ENCODE measurements at places on chromosomes 5 and 9.
A peak's percentile ranks its signal among the peaks of the same experiment; 100 is the strongest.

GRCh38 chr5:14724633-14725032, 60.1 kb downstream of the OTULIN start:
- DNase-seq, result no peak

- no peak for DNase-seq
These were observed 66.3 kb upstream of the PRRC1 start for GRCh38 chr5:127451096-127451495.

GRCh38 chr5:174752121-174752520, 27.7 kb downstream of the MSX2 start:
- no peak for DNase-seq

DNA sequence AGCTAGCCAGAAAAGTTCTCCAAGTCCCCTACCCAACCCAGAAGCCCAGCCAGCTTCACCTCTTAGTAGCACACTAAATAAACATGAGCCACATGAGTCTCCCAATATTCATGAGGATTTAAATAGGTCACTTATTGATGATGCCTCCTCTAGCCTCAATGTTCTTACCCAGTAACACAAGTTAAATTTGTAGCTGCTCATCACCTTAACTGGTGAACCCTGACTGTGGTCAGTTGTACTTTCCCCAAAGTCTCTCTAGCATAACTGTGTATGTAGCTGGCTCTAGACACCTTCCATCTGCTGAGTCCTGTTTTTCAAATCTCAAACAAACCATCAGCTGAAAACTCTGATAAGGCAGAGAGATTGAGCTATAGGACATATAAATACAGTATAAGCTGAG, 100.3 kb upstream of the ELAVL2 start:
- no peak for DNase-seq

DNA sequence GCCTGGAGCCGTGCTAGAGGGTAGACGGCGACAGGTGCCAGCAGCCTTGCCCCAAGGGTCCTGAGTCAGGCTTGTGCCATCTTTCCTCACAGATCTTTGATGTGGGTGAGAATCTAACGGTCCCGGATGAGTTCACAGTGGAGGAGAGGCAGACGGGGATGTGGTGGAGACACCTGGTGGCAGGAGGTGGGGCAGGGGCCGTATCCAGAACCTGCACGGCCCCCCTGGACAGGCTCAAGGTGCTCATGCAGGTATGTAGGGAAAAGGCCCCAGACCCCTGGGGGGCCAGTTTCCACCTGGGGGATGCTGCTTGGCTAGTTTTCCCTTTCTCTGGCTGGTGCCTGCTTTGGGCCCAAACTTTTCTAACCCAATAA, 24.0 kb downstream of the PTGES2 start:
- DNase-seq, result no peak

GRCh38 chr5:133900534-133901270, 67.7 kb downstream of the C5orf15 start:
- DNase-seq, result no peak

- DNase-seq, result no peak
These were observed 193.7 kb downstream of the TTC39B start for GRCh38 chr9:15113288-15113687.

DNA sequence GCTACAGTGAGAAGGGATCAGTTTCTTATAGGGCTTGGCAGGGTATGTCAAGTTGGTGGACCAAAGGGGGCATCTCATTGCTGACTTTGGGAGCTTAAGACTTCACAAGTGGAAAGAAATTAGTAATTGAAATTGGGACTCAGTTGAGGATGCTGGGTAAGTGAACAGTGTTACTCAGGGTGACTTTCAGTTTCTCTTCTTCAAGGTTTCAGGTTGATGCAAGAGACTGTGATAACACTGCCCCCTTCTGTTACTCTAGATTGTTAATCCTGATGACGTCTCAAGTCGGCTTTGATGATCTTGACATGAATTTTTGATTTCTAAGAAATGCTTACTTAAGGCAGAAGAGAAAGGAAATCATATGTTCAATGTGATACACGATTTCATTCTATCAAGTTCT, 21.3 kb downstream of the KCTD16 start:
- no peak for DNase-seq

DNA sequence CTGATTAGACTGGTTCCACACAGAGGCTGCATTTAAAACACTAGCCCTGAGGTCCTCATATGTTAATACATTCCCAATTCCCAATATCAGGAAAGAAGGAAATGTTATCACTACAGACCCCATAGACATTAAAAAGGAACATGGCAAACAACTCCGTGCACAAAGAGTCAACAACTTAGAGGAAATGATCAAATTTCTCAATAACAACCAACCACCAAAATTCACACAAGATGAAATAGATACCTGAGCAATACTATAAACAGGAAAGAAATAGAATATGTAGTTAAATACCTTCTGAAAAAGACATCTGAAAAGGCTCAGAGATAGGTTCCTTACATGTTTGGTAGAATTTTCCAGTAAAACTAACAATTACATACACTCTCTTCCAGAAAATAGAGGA, 28.9 kb downstream of the SEMA4D start:
- no peak for DNase-seq

DNA sequence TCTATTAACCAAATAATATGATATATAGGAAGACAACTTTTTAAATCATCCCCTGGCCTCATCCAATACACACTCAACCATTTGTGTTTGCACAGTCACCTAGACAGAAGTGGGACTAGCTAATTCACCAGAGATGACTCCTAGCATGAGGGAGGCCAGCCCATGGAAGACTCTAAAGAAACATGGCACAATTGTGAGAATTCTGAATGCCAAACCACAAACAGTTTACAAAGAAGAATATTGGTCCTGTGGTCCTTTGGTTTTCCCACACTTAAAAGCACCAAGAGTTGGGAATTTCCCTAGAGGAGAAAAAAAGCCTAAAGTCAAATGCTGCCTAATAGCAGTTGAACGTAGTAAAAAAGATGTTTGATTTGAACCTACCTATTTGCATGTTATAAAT, 609.9 kb downstream of the ACTL7B start:
- no peak for DNase-seq

GRCh38 chr5:124059200-124059599, 547.2 kb downstream of the CSNK1G3 start:
- DNase-seq, result no peak

DNA sequence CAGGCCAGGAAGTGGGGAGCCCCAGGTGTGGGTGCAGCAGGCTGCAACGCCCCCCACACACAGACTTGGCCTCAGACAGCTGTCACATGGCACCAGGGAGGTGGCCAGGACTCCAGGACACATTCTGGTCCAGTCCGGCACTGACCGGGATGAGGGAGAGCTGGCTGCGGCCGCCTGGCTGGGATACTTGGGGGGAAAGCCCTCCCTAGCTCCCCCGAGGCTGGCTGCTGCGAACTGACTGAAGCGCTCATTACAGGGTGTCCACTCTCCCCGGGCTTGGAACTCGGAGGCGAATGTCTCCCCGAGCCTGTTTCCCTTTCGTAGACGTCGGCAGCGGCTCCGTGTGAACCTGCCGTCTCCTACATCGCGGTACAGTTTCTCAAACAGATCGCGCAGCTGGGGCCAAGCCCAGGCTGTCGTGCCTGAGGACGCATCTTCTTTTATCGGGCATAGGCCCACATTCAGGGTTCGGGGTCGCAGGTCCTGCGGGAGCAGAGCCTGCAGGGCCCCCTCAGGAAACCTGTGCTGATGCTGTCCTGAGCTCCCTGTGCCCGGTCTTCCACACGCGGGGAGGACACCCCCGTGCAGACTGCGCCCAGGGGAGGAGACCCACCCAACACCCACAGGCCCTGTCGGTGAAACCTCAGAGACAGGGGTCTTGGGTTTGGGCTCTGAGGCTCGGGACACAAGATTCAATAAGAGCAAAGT, 19.8 kb downstream of the NACC2 start:
- DNase-seq, result no peak

GRCh38 chr9:135043345-135043744, 44.1 kb upstream of the OLFM1 start:
- DNase-seq, result no peak

DNA sequence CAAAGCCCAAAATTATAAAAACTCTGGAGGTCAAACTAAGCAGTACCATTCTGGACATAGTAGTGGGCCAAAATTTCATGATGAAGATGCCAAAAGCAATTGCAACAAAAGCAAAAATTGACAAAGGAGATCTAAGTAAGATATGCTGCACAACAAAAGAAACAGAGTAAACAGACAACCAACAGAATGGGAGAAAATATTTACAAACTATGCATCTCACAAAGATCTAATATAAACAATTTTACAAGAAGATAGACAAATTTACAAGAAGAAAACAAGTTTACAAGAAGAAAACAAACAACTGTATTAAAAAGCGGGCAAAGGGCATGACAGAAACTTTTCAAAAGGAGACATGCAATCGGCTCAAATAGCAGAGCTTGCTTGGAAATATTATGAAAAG, 396.9 kb downstream of the CDH9 start:
- DNase-seq, result no peak

- peak; percentile 44 for DNase-seq
These were observed 849 bp upstream of the RGMB start for GRCh38 chr5:98772415-98773213.

GRCh38 chr9:74760031-74760700, 127.6 kb downstream of the TRPM6 start:
- no peak for DNase-seq

- DNase-seq, result no peak
These were observed 77.4 kb downstream of the CFAP77 start for GRCh38 chr9:132487351-132487791.

GRCh38 chr5:170819824-170820223, 36.3 kb downstream of the GABRP start:
- DNase-seq, result no peak

- no peak for DNase-seq
These were observed 89.2 kb upstream of the IL33 start for GRCh38 chr9:6126377-6126776.

GRCh38 chr9:6910032-6910431, 152.3 kb downstream of the KDM4C start:
- no peak for DNase-seq

DNA sequence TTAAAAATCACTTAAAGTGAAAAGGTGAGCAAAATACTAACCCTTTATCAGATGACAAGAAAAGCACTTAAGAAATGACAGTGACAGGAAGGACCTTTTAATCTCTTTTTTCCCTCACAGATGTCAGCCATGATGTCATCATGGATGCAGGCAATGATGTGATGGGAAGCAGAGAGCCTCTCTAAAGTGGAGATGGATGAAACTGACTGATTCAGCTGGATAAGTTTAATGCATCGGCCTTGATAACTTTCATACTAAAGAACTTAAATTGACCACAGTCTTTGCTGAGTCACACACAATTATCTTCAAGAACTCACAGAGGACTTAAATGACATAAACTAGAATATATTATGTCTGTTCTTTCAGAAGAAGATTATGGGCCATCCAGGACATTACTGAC, 153.2 kb upstream of the FGF10 start:
- DNase-seq, result no peak

GRCh38 chr5:68347536-68347935, 132.0 kb downstream of the PIK3R1 start:
- DNase-seq, result no peak

GRCh38 chr5:173688703-173689102, 72.3 kb upstream of the BOD1 start:
- no peak for DNase-seq

GRCh38 chr5:107199756-107200155, 471.0 kb downstream of the EFNA5 start:
- no peak for DNase-seq

GRCh38 chr5:180669661-180670060, 20.3 kb upstream of the FLT4 start:
- DNase-seq, result no peak

DNA sequence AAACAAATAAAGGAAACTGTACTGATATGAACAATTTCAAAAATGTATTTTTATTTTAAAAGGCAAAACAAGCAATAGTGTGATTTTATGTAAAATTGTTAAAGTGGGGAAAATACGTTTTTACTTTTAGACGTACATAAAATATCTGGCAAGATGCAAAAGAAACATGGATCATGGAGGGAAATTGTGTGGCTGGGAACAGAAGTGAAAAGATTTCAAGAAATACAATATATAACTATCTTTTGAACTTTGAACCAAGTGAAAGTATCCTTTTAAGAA, 1.5 kb upstream of the ZNF367 start:
- DNase-seq, result no peak

DNA sequence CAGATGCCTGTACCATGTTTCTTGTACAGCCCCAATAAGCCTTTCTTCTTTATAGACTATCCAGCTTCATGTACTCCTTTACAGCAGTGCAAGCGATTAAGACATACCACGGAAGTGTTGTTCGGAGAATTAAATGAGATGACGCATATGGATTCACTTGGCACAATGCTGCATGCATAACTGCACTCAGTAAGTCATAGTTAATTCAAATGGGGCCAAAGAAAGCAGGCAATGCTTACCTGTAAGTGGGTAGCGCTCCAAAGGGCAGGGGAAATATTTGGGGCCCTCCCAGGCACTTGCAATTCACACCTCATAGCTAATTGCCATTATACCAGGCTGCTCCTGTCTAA, 7.7 kb upstream of the ADRA1B start:
- DNase-seq, result no peak

- DNase-seq, result no peak
These were observed 8.9 kb downstream of the TXNDC8 start for GRCh38 chr9:110328763-110329162.

DNA sequence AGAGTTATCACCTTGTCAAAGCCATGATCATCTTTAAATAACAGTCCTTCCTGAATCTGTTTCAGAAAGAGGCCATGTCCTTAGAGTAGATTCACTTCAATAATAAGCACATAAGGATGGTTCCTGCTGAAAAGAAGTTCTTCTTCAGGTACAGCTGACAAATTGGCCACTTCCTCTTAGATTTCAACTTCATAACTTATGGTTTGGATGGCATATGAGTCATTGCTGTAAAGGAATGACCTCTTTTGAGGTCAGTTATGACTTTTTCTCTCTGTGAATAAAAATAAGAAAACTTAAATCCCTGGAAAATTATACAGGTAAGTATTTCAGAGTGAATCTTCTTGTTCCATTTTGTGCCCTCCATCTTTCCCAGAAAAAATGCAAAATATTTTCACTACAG, 555.3 kb upstream of the ZNF462 start:
- no peak for DNase-seq

- DNase-seq, result no peak
These were observed 74.3 kb upstream of the ICE1 start for GRCh38 chr5:5348135-5348534.
